ENCODE measurements at places on chromosomes 11 and 22. TPM values are rescaled to one million over a fixed set of nuclear protein-coding genes. Genes with fewer than 3 reads are reported as not detected.

DDTL gene
- polyA plus RNA-seq: 3.3 TPM

MTFP1 gene
- polyA plus RNA-seq: 6.9 TPM

OR2D2 gene
- not detected for polyA plus RNA-seq

RAG2 gene
- 0.28 TPM for polyA plus RNA-seq

CTNND1 gene
- polyA plus RNA-seq: 136 TPM

PANX1 gene
- 21.0 TPM for polyA plus RNA-seq

OR5P2 gene
- not detected for polyA plus RNA-seq

IGLL5 gene
- 0.22 TPM for polyA plus RNA-seq

GRCh38 chr11:77395460-77396173 lies 78.3 kb downstream of the PAK1 start:
- no peak for DNase-seq

DNA sequence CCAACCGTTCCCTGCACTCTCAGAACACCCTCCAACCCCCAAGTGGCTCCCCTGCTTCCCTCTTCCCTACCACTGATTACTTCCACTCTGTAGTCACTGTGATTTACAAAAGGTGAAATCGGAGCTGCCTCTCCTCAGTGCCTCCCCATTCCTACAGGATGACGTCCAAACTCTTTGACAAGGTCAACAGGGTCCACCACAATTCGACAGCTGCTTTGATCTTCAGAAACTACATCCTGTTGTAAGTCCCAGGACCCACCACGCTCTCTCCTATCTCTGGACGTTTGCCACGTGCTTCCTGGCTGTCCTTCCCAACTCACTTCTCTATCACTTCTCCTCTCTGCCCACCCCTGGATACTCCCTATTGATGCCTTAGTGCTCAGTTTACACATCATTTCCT lies 85.0 kb upstream of the EIF3D start:
- DNase-seq: no peak

GRCh38 chr11:70067591-70068341 lies 10.4 kb upstream of the ANO1 start:
- DNase-seq: no peak

DNA sequence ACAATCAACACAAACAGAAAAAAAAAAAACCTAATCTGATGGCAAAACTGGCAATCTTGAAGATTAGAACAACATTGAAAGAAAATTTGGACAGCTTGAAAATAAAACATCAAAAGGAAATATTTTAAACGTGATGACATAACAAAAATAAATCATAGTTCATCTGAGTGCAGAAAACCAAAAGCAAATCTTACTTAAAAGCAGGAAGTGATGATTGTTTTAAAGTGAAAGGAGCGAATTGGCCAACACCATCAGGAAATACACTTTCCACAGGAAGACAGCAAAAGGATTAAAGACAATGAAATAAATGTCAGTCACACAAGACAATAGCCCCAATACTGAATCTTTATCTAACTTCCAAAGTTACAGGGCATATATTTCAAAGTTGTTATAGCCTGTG lies 696.5 kb upstream of the CHORDC1 start:
- no peak for DNase-seq

GRCh38 chr22:46069521-46070214 lies 80.7 kb upstream of the PPARA start:
- peak; percentile 76 for DNase-seq

DNA sequence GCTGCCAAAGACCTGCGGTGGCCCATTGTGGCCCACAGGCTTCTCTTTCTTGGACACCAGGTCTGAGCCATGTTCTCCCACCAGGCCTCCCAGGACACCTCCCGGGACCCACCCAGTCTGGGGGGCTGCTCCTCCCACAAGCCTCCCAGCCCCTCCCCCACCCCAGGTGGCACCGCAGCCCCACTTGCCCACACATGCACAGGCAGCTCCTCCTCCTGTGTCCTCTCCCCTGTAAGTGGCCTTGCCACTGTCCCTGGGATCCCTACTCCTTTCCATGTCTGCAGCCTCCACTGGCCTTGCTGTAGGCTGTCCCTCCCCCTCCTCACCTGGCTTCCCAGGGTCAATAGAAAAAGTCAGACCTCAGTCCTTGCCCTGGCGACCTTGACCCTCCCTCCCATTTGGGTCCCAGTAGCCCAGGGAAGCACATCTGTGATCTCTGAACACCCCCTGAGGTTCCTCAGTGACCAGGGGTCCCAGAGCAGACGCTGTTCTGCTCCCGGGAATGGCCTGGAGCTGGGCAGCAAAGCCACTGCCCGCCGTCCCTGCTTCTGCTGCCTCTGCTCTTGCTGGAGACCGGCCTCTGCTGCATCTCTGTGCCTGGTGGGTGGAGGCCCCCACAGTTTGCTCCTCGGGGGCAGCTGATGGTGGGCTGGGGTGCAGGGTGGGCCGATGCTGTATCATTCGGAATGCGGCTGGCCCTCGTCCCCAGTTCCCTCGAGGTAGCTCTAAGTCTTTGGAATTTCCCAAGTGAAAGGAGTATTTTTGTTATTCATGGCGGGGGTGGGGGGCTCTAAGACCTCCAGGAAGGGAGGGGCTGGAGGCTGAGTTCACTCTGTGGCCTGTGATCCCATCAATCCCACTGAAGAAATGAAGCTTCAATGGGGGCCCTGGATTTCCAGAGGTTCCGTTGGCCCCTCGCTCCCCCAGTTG lies 43.6 kb downstream of the ARHGAP8 start:
- no peak for DNase-seq

- DNase-seq: no peak
These were observed 24.8 kb downstream of the MRPL16 start for GRCh38 chr11:59785818-59786217.

DNA sequence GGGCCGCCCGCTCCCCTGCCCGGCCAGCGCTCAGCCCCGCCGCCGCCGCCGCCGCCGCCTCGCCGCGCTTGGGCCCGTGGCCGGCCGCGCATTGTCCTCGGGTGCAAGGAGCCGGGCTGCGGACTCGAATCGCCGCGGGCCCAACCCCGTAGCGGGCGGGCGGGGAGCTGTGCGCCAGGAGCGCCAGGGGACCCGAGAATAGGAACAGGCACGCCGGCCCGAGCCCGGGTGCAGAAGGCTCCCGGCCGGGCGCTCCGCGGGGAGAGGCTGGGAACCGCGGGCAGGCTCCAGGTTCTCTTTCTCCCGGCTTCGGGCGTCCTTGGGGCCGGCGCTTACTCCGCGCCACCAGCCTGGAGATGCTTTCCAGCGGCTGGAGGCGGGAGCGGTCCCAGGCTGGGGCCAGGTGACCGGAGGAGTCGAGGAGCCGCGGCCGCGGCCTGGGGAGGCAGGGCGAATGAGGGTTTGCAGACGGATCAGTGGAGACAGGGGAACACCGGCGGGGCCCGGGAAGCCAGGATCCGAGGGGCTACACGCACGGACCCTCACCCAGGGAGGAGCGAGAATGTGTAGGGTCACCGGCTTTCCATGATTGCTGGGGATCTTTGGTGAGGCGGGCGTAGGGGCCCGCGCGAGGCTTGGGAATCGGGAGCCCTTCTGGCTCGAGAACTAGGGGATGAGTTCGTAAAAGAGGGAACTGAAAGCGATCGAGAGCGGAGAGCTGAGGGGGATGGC lies 726 bp downstream of the PKNOX2 start:
- no peak for DNase-seq

DNA sequence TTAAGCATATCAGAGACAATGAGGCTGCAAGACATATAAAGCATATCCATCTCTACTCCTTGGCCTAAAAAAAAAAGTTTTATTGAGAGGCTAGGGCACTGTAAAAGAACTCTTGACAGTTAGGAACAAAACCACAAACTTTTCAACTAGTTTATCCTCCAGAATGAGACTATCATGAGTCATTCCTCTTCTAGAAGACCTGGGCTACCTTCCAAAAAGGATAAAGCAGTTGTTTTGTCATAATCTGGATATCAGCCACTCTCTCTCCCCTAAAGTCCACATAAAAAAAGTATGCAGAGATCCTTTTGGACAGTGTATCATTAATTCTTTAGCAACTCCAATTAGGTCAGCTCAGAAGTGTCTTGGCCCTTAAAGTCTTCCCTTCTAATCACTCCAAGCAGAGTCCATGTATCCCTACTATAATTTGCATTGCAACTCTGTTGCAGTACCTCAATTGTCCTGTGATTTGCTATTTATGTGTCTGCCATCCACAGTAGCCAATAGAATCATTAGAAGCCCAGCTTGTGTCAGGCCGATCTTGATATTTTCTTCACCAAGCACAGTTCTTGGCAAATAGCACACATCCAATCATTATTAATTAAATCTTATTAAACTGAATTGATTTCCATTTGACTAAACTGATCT lies 10.4 kb downstream of the OR51T1 start:
- DNase-seq: peak; percentile 19

DNA sequence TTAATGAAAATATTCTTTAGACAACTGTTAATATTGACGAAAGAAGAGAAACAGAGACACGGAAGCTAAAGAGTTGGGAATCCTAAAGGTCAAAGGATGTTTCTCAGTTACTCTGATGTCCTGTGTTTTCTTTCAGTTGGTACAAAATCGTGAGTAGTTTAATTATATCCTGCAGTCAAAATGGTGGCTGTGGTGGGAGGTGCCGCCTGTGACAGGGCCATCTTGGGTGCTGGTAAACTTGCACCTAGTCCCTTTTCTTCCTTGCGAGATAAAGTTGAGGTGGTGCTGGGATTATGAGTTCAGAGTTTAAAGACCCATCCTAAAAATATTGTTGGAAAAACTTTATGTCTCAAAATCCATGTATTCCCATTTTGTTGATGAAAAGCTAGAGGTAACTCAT lies 2.2 kb downstream of the CECR2 start:
- DNase-seq: no peak
